Central memory CD8-positive, alpha-beta T cell (primary cell): ENCODE measurements at places on chromosomes 7 and 10.

DNA sequence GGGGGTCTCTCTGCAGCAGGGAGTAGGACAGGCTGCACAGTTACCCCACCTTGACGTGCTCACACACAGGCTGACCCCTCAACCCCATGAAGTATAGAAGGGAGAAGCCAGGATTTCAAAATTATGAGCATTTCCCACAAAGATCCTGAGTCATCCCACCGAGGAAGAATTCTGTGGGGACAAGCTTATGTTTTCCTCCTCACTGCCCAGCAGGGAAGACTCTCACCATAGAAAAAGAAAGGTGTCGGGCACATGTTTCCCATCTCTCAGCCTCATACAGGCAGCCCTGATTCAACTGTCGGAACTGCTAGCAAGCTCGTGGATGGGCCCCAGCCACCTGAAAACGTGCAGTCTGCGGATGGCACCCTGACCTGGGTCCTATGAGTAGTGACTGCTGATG is 499.7 kb upstream of the MKI67 start:
- H3K4me1 ChIP-seq, result no peaks in the 10 kb centered on the region
- peaks cover 8% of the 10 kb centered on the region for H3K27me3 ChIP-seq
- no peak overlapping the region for H3K4me3 ChIP-seq
- DNase-seq, result no peak
- no peak overlapping the region for H3K27ac ChIP-seq

DNA sequence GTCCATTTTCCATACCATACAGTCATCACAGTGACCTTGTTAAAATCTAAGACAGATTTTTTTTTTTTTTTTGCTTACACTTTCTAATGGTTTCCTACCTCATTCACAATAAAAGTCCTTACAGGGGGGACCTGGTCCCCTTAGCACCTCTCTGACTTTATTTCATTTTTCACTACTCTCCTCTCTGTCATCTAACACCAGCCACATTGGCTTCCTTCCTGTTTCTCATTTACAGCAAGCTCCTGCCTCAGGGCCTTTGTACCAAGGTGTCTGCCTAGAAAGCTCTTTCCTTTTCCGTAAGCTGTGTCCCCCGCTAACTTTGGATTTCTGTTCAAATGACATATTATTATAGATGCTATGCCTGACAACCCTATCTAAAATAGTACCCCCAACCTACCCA is 27.7 kb downstream of the CC2D2B start:
- no peak for DNase-seq
- H3K4me1 ChIP-seq, result no peaks in the 10 kb centered on the region
- peaks cover 61% of the 10 kb centered on the region for H3K27me3 ChIP-seq
- H3K27ac ChIP-seq, result no peak overlapping the region
- H3K4me3 ChIP-seq, result no peak overlapping the region

GRCh38 chr10:6314620-6315205 is 112.0 kb downstream of the PFKFB3 start:
- H3K27ac ChIP-seq, result no peak overlapping the region
- H3K27me3 ChIP-seq, result no peaks in the 10 kb centered on the region
- H3K4me3 ChIP-seq, result no peak overlapping the region
- no peak for DNase-seq

GRCh38 chr7:137839903-137840779 is 6.6 kb downstream of the DGKI start:
- DNase-seq, result no peak
- H3K27ac ChIP-seq, result no peak overlapping the region
- H3K4me3 ChIP-seq, result no peak overlapping the region
- H3K27me3 ChIP-seq, result peaks cover 90% of the 10 kb centered on the region
- H3K4me1 ChIP-seq, result no peaks in the 10 kb centered on the region
- no peaks in the 10 kb centered on the region for H3K36me3 ChIP-seq

DNA sequence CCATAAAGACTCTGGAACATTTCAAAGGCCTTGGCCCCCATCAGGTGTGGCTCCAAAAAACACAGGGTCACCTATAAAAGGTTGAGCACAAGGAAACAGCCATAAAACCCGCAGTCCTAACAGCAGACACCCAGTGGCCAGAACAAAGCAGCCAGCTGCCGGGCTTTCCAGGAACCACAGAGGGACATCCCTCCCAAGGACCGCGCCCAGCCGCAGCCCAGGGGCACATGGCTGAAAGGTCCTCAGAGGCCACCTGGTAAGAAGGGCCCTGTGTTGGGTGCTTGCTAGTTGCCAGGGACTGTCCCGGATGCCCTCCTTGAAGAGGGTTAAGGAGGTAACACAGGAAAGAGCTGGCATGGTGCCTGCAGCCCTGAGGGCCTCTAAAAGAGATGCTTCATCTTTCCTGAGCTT is 32.7 kb downstream of the KCNMA1 start:
- peaks cover 13% of the 10 kb centered on the region for H3K4me1 ChIP-seq
- no peak overlapping the region for H3K4me3 ChIP-seq
- DNase-seq, result no peak
- H3K36me3 ChIP-seq, result no peaks in the 10 kb centered on the region

- no peaks in the 10 kb centered on the region for H3K4me1 ChIP-seq
- no peak overlapping the region for H3K27ac ChIP-seq
Measured at GRCh38 chr10:575402-576129, 113.9 kb downstream of the DIP2C start.

DNA sequence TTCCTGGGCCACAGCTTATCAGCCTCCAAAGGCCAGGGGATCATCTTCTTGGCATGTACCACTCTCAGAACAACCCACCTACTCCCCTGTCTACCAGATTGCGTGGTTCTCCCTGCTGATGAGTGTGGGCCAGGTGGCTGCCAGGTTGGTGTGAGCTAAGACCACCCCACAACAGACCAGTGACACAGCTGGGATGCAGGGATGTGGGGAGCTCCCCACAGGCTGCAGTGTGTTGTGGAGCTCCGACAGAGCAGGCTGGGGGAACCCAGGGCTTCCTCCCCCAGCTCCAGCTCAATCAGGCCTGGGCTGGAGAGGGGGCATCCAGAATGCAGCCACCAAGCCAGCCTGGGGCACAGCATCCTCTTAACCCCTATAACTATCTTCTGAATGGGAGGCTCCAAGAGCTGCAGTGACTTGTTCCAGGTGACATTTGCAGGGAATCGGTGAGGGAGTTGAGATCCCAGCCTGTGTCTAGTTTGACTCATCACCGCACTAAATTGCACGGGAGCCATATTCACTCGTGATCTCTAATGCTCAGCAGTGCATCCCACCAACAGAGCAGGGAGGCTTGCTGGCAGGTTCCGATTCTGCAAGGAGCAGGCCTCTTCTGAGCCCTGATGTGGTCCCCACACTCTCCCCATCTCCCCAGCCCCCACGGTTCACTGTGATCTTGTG is 596 bp upstream of the GDF2 start:
- no peak for DNase-seq
- H3K27ac ChIP-seq, result no peak overlapping the region
- H3K4me1 ChIP-seq, result no peaks in the 10 kb centered on the region

GRCh38 chr10:17353568-17354300 is 100.7 kb downstream of the ST8SIA6 start:
- no peaks in the 10 kb centered on the region for H3K27me3 ChIP-seq
- no peak overlapping the region for H3K27ac ChIP-seq
- no peak for DNase-seq
- no peak overlapping the region for H3K4me3 ChIP-seq

GRCh38 chr7:136869001-136869961 is 829 bp downstream of the CHRM2 start:
- no peak overlapping the region for H3K4me3 ChIP-seq
- H3K27me3 ChIP-seq, result peaks cover 32% of the 10 kb centered on the region
- no peak overlapping the region for H3K27ac ChIP-seq
- no peak for DNase-seq
- no peaks in the 10 kb centered on the region for H3K4me1 ChIP-seq
- H3K36me3 ChIP-seq, result no peaks in the 10 kb centered on the region

GRCh38 chr7:75631711-75632110 is 107.0 kb downstream of the HIP1 start:
- no peak overlapping the region for H3K4me3 ChIP-seq
- H3K27me3 ChIP-seq, result no peaks in the 10 kb centered on the region
- peaks cover 6% of the 10 kb centered on the region for H3K4me1 ChIP-seq

DNA sequence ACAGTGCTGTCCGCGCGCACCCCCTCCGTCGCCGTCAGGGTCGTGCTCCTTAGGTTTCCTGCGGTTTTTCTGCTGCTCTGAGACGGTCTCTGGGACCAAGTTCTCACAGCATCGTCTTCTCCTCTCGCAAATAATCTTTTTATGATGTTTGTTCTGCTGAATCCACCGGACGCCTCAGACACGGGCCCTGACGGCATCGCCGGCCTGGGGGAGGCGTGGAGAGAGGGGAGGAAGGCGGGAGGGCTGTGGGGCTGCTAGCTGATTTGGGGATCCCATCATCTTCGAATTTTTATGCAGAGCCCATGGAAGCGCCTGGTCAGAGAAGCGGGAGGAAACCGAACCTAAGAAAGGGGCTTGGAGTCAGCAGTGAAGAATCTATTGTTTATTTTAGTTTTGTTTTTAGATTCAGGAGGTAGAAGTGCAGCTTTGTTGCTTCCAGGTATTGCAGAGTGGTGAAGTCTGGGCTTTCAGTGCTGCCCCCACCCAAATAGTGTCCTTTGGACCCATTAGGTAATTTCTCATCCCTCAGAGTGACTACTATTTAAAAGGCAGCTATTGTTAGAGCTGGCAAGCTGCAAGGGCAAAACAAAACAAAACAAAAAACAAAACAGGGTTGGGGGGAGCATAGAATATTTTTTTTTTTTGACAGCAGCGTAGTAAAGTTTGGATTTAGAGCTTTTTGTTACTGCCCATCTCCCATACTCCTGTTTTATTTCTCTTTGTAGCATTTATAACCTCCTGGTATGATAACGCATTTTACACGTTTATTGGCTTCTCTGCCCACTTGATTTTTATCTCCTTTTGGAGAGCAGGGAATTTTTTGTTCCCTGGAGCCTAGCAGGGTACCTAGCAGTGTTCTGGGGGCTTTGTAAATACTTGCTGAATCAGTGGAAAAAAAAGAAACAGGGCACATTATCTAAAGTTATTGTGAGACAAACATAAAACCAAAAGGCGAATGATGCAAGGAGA is 92.6 kb downstream of the SPAG6 start:
- peak overlapping the region; percentile 88 for H3K4me3 ChIP-seq

DNA sequence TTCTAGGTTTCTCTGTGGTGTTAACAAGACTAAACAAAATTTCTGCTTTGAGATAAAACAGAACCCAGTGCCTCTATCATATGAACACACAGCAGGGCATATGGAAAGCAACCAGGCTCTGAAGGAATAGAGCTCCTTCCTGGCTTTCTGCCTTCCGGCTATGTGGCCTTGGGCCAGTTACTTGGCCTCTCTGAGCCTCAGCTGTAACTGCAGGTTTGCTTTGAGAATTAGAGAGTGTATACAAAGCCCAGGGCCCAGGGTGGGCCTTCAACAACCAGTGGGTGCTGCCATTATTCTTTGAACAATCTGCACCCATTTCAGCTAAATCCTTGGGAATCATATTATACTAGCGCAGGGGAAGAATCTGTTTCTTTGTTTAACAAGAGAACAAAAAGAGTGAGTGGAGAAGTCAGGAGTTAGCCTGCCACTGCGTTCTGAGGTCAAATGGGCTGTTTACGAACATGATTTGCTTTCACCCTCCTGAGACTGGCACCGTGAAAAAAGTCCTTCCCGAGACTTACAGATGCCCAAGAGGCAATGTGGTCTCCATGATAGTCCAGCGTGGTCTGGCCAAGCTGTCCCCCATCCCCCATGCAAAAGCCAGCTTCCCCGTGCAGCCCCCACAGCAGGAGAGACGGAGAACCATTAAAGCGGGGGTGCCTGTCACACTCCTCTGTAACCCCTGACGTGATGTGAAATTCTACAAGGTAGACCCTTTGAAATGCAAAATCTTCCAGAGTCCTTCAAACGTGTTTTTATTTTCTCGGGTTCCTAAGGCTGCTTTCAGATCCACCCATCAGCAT is 4.9 kb downstream of the FAM53B start:
- peaks cover 86% of the 10 kb centered on the region for H3K4me1 ChIP-seq
- no peak for DNase-seq
- peaks cover 38% of the 10 kb centered on the region for H3K36me3 ChIP-seq
- H3K27ac ChIP-seq, result peak overlapping the region; percentile 97

DNA sequence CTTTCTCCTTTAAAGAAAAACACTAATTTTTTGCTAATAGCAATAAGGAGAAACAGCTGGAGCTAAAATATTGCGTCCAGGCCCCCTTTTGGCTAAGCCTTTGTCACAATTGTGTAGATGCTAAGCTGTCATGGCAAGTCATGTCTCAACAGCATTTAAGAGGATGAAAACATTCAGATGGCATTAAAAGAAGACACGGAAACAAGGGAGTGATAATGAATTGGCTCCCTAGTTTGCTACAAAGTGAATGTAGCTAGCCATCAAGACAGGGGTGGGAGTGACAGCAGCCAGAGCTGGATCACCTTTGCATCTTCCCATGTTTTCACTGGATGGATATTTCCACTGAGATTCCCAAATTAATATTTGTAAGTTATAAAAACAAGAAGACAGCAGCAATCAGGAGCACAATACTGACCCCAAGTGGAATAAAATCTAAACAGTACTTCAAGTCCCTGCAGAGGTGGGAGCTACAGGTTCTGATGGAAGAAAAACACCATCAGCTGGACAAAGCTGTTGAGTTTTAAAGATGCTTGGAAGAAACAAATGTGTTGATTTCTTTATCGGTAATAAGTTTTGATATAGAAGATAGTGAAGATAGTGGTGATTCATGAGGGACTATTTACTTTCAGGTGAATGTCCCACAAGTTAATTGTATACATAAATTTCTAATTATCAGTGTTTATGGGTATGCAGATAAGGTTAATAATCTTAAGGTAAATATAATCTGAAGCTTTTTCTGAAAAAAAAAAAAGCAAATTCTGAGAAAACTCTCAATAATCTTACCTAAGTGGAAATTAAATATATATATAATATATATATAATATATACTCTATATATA is 129.4 kb downstream of the SLC16A9 start:
- no peaks in the 10 kb centered on the region for H3K36me3 ChIP-seq
- no peak for DNase-seq
- no peaks in the 10 kb centered on the region for H3K4me1 ChIP-seq
- peaks cover 22% of the 10 kb centered on the region for H3K27me3 ChIP-seq

DNA sequence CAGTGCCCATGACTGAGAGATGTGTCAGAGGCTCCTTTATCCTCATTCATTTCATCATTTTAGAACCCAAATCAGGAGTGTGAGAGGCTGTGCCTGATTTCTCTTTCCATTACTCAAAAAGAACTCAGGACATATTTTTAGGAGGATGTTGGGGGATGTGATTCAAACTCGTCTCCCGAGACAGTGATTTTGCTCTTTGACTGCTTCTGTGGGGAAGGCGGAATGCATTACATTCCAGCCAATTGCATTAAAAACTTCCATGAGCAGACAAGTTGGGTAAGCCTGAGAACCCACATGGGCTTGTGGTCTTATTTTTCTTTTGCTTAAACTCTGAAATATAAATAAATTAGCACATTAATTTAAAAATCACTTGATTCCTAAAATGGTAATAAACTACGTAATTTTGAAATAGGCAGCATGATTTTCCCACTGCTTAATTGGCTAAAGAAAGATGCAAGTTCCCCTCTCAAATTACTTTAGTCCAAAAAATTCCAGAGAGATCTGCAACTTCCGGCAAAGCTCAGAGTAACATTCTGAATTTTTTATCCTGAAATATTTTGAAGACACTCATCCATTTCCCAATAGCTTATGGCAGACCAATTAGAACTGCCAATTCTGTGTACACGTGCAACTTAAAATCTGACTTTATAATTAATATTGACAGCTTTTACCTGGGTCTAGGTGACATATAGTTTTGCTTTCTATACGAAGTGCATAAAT is 185.6 kb downstream of the C7orf25 start:
- H3K27ac ChIP-seq, result no peak overlapping the region
- no peak overlapping the region for H3K4me3 ChIP-seq
- H3K27me3 ChIP-seq, result no peaks in the 10 kb centered on the region
- H3K4me1 ChIP-seq, result no peaks in the 10 kb centered on the region
- H3K36me3 ChIP-seq, result no peaks in the 10 kb centered on the region
- DNase-seq, result no peak

- no peak for DNase-seq
- peaks cover 85% of the 10 kb centered on the region for H3K36me3 ChIP-seq
- no peak overlapping the region for H3K27ac ChIP-seq
- peaks cover 76% of the 10 kb centered on the region for H3K4me1 ChIP-seq
- H3K4me3 ChIP-seq, result peak overlapping the region; percentile 60
- no peaks in the 10 kb centered on the region for H3K27me3 ChIP-seq
Measured at GRCh38 chr7:131072505-131073091, 255.1 kb upstream of the MKLN1 start.
